ENCODE measurements at places on chromosomes 5 and 9.

GRCh38 chr5:28328681-28329080 lies 1290.3 kb upstream of the CDH9 start:
- DNase-seq, result no peak

GRCh38 chr9:78921341-78921740 lies 624.4 kb downstream of the PSAT1 start:
- no peak for DNase-seq

DNA sequence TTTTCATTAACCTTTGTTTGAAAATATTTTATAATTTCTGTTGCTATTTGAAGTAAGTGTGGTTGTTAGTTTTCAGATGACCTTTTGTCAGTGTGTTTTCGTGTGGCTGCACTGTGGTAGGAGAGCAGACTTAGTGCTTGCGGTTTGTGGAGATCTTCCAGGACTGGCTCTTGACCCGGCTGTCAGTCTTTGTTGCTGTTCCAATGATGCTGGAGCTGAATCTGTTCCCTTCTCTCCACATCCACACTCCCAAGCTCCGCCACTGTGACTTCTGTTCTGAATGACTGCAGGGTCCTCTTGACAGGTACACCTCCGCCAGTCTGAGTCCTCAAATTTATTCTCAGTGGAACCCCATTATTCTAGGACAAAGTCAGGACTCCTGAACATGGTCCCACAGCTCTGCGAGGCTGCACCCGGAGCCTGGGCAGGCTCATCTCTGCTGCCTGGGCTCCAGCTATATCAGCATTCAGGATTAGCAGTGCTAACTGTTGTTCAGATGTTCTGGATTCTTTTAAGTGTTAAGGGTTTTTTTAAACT lies 126.0 kb downstream of the WNK2 start:
- no peak for DNase-seq

DNA sequence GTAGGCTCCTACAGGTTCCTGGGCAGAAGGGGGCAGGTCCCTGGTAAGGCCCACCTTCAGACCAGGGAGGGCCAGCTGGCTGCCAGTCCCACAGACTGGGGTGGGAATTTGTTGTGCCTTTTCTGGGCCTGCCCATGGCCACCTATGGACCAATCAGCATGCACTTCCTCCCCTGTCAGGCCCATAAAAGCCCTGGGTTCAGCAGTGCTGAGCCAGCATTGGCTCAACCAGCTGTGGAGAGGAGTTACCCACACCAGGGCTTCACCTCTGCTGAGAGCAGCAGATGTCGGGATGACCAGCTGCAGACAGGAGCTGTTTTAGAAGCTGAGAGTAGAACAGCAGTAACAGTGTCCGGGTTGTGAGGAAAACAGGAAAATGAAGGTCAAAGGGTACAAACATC lies 373.4 kb upstream of the ACO1 start:
- no peak for DNase-seq

DNA sequence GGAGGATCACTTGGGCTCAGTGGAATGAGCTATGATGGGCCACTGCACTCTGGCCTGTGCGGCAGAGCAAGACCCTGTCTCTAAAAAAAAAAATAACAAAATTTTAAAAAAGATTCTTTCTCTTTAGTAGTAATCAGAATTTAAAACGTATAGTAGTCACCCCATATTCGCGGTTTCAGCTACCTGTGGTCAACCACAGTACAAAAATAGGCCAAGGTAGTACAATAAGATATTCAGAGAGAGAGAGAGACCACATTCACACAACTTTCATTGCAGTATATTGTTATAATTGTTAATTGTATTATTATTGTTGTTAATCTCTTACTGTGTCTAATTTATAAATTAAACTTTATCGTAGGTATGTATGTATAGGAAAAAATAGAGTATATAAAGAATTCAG lies 18.7 kb downstream of the INIP start:
- no peak for DNase-seq

DNA sequence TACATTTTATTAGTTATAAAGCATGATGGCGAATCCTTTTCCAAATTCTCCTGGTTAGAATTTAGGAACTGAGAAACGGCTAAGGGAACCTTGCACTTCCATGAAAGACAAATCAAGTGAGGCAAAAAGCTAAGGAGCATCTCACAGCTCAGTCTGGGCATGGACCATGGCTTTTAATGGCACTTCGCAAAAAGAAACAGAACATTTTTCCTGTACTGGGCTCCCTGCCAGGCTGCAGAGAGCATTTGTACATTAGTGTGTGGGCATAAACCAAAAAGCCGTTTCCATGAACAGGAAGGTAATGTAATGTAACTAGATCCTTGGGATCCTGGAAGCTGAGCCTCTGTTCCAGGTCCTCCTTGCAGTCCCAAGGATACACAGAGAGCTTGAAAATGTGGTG lies 354.2 kb downstream of the MRPS30 start:
- no peak for DNase-seq

- DNase-seq, result no peak
Measured at GRCh38 chr5:91797576-91797975, 414.5 kb upstream of the ARRDC3 start.

- no peak for DNase-seq
Measured at GRCh38 chr5:56757077-56757476, 58.3 kb upstream of the MAP3K1 start.

DNA sequence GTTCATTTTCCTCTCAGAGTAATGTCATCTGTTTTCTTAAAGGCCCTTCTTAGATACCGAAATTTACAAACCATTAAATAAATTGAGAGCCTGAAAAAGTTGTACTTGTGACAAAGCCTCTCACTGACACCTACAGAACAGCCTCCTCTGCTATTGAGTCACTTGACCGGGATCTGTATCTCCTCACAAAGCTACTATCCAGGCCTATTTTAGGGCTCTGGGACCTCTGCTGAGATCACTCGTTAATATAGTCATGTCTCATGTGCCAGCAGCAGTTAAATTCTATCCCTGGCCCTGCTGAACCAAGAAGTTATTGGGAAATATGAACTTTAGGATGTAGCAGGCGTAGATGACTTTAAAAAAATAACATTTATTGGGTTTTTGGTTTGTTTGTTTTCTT lies 31.1 kb downstream of the FBXO38 start:
- DNase-seq, result no peak

GRCh38 chr9:124840300-124840833 lies 12.9 kb upstream of the WDR38 start:
- no peak for DNase-seq

DNA sequence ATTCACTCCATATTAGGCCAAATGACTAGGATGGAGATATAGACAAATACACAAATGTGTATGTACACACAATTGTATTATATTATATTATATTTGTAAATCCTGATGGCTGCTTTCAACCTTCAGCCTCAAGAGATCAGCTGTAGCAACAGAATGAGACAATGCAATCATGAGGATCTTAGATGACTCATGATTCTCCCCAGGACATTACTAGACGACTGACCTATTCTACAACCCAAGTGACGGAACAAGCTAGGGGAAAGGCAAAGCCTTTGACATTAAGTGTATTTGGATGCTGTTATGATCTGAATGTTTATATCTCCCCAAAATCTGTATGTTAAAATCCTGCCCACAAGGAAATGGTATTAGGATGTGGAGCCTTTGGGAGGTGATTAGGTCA lies 66.5 kb downstream of the COX7C start:
- no peak for DNase-seq

- no peak for DNase-seq
Measured at GRCh38 chr5:164188733-164189148, 683.3 kb downstream of the MAT2B start.

DNA sequence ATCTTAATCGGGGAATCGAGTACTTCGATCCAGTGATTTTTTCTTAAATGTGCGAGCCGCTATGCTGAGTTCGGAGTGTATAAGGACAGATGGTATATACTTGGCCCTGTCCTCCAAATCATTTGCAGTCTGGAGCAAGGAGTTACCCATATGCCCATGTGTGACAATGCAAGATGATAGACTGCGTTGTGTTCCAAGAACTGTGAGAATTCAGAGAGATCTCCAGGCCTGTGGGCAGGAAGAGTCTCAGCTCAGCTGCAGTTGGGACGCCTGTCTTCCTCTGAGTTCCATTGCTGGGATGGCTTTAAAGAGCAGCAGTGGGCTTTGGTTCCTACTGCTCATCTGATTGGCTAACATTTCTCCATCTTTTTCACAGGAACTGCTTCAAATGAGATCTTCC lies 106.6 kb downstream of the ADAMTS16 start:
- no peak for DNase-seq

GRCh38 chr9:110065532-110065931 lies 142.4 kb downstream of the C9orf152 start:
- peak; percentile 95 for DNase-seq

GRCh38 chr5:97608501-97608900 lies 425.5 kb upstream of the RIOK2 start:
- no peak for DNase-seq

DNA sequence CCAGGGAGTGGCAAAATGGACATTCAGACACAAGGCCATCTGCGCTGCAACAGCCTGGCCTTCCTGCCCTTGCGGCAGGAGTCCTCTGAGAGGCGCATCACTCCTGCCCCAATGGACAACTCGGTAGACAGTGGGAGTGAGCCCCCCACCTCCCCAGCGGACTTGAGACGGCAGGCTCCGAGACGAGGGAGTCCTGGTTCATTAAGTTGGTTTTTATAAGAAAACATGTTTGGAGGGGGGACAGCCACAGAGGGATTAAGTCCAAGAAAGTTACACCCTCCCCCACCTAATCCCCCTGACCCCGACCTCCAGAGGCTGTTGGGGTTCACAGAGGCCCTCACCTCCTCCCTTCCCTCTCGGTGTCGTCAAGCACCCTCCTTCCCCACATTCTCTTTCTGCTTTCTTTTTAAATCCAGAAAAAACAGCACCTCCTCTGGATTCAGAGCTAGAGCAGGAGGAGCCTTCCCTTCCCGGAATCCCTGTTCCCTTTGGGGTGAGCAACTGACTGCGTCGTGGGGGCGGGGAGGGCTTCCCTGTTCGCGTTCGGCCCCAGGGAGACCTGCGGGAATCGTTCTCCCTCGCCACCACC lies 1.8 kb upstream of the EGR1 start:
- no peak for DNase-seq

DNA sequence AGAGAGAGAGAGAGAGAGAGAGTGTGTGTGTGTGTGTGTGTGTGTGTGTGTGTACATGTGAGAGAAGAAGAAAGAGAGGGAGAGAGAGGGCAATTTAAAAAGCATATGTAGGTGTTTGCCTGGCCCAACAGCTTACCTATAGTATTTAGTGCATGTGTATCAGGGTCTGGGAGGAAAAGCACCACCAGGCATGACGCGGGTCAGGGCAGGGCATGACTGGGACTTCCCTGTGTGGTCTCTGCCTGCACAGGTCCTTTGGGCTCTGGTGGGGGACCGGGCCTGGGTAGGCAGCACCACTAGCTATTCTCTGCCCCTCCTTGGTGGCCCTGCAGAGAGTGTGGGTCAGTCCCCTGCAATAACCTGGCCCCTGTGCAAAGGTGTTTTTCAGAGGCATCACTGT lies 16.1 kb downstream of the IL9 start:
- DNase-seq, result no peak

DNA sequence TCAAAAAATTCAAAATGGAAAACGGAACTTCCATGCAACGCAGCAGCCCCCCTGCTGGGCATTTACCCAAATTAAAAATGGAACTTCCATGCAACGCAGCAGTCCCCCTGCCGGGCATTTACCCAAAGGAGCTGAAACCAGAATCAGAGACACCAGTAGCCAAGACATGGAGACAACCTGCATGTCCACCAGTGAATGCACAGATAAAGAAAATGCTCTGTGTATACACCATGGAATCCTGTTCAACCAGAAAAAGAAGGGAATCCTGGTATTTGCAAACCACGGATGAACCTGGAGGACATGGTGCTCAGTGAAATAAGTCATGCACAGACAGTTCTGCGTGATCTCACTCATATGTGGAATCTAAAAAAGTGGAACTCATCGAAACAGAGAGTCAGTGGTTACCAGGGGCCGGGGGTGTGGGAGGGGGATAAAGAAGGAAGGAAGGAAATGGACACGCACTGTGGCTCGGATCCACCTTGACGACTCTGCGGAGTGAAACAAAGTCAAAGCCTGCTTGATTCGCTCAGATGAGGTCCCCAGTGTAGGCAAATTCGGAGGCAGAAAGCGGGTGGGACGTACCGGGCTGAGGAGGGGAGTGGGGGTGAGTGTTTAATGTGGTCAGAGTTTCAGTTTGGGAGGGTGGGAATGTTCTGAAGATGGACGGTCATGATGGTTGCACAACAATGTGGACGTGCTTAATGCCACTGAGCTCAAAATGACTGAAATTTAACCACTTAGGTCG lies 40.2 kb upstream of the EXOC3 start:
- DNase-seq, result peak; percentile 75

DNA sequence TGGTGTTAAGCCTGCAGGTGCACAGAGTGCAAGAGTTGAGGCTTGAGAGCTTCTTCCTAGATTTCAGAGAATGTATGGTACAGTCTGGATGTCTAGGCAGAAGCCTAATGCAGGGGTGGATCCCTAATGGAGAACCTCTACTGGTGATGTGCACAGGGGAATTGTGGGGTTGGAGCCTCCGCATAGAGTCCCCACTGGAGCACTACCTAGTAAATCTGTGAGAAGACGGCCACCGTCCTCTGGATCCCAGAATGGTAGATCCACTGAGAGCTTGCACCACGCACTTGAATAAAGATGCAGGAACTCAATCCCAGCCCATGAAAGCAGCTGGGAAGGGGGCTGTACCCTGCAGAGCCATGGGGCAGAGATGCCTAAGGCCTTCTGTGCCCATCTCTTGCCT lies 699.4 kb upstream of the FAM174A start:
- no peak for DNase-seq

DNA sequence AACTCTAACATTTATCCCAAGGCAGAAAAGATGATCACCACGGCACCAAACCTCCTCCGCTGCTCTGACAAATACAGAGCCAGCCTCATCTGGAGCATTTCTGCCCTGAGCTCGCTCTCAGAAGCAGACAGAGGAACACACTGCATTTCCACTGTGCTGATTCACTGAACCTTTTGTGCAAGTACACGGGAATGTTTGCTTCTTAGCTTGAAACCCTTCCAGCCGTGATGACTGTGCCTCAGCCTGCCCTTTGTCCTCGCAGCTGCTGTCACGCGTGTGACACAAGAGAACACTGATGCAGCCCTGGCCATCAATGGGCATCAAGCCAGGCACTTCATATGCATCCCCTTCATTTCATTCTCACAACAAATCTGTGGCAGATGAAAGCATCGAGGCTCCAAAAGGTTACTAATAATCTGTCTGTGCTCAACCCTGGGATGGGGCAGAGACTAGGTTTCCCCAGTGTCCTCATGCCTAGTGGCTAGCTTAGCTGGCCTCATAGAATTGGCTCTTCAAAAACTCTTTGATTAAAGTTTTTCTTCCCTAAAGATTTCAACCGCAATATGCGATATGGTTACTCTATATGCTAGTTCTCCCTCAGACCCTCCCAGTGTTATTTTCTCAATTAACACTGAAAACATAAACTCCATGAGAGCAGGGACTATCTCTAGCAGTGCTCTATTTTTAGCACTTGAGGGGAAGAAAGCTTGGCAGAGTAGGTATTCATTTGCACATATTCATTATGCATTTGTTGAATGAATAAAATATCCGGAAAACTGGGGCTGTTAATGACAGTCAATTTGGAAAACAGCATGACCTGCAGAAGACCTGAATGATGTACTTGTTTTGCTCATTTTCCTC lies 7.3 kb downstream of the CDC14B start:
- no peak for DNase-seq

GRCh38 chr5:127997201-127997704 lies 86.3 kb upstream of the SLC12A2 start:
- DNase-seq, result no peak

- no peak for DNase-seq
Measured at GRCh38 chr9:124552273-124552605, 45.0 kb upstream of the NR5A1 start.

All from inflammatory macrophage treated with lipopolysaccharide for 4 hours (primary cell).